ENCODE measurements at places on chromosomes 6 and 20.

DNA sequence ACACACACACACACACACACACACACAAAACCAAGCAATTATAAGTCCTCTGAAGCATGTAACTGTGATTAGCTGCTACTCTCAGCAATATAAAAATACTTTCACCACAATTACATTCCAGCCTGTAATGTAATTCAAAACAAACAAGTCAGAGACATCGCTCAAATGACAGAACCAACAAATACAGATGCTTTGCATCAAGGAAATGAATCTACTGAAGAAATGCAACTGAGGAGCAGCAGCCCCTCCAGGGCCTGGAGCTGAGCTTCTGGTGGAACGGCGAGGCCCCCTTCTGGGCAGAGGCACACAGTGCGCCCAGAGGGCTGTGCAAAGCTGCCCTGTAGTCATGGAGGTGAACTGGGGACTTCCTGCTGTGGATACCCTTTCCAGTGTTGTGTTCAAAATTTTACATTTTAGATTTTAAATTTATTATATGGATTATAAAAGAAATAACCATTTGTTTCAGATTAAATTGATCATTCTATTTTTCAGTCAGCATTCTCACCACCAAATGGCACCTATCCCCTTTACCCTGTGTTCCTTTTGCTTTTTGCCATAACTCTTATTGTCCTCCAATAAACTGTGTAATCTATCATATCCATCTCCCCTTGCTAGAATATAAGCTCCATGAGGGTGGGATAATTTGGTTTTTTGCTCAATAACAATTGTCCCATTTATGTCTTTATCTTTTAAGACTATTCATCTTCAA lies 23.2 kb downstream of the ADAT2 start:
- no peak for DNase-seq

- DNase-seq, result no peak
These were observed 979 bp upstream of the SOD2 start for GRCh38 chr6:159693894-159694545.

GRCh38 chr20:13271098-13271497 lies 50.0 kb downstream of the ISM1 start:
- no peak for DNase-seq

DNA sequence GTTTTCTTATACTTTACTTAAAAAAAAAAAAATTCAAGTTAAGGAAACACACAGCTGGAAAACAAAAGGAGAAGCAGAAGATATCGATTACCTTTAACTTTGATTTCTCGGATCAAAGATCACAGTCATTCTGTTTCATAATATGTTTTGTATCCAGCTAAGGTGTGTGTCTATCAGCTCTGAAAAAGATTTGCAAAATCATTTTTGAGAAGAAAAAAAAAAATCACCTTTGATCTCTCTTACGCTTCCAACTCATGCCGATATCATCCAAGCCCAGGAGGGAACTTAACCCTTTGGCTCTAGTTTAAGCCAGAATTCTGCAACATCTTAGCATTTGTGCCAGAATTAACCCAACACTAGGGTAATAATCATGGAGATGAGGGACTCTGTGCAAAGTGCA lies 144.0 kb downstream of the NFATC2 start:
- DNase-seq, result no peak

- no peak for DNase-seq
These were observed 10.5 kb downstream of the ENTPD6 start for GRCh38 chr20:25206063-25206403.

- no peak for DNase-seq
These were observed 72.8 kb downstream of the MDGA1 start for GRCh38 chr6:37624606-37625574.

GRCh38 chr6:9937031-9937763 lies 477.7 kb downstream of the TFAP2A start:
- DNase-seq, result no peak

GRCh38 chr20:61861054-61861841 lies 204.4 kb downstream of the TAF4 start:
- DNase-seq, result no peak

DNA sequence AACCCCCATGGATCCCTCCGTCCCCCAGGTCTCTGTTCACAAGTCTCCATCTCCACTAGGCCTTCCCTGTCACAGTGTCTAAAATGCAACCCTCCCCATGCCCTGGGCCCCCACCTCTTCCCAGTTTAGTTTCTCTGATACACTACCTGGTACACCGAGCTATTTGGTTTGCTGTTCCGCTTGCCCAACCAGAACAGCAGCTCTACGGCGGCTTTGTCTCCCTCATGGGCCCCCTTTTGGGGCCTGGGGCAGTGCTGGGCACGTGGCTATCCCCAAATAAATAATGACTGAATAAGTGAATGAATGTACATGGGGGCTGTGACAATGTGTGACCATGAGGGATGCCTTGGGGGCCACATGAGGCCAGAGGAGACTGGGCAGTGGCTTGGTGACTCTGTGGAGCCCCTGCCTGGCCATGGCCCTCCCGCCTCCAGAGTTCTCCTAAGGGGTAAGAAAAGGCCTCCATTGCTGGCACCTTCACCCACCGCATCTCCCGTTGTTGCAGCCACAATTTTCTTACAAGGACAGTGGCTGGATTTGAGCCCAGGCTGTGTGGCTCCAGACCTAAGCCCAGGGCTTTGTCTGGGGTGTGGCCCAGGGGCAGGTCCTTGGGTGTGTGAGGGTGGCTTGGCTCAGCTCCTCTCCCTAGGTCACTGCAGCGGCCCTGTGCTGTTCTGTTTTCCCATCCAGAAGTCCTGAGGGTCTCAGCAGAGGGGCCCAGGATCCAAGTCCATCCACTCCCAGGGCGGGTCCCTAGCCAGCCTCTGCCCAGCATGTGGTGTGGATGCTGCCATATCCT lies 408.5 kb upstream of the SULF2 start:
- no peak for DNase-seq

GRCh38 chr20:35575958-35576357 lies 34.1 kb downstream of the ERGIC3 start:
- DNase-seq, result no peak

DNA sequence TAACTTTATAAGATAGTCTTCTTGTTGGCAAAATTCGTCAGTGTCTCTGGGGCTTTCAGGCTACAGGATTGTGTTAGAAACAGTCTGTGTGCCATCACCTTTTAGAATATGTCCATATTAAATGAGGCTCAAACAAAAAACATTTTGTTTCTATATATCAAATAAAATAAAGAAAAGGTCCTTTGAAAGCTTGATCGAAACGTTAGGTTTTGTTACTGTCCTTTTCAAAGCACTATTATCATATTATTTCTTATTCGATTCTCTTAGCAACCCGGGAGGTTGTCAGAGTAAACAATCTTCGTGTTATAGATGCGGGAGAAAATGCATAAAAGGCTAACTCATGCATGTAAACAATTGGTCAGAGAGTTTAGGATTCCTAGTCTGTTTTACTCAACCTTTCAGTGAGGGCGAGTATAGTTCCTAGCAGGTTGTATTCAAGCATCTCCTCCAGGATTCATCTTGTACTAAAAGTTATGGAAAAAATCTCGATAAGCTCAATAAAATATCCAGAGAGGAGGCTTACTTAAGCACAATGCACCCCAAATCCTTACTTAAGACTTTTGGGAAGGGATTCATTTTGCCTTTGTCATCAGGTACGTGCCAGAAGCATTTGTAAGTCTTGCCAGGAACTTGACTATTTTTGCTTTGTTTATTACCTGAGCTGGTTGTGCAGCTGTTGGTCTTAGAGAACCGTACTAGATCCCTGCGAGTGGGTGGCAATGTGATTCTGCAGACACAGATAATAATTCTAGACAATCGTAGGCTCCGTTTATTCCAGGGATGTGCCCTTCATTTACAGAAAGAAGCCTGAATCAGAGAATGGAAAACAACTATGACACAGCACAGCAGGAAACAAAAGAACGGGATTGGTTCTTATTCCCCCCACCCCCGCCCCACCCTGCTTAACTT lies 159.6 kb upstream of the ZNF217 start:
- no peak for DNase-seq

- DNase-seq, result no peak
These were observed 87.1 kb downstream of the CEBPB start for GRCh38 chr20:50277460-50278376.

GRCh38 chr20:63711085-63711645 lies 3.3 kb downstream of the ZGPAT start:
- no peak for DNase-seq

Measured in D721Med (cell line).